AG09319 (cell line): ENCODE measurements at places on chromosomes 1 and 21.

- no peak for DNase-seq
Measured at GRCh38 chr1:11924334-11925195, 1.7 kb downstream of the KIAA2013 start.

- no peak for DNase-seq
Measured at GRCh38 chr1:1212780-1213344, 1.1 kb downstream of the TNFRSF4 start.

GRCh38 chr1:180951836-180952656, 39.3 kb downstream of the KIAA1614 start:
- no peak for DNase-seq

GRCh38 chr1:170203693-170204092, 57.9 kb downstream of the NTMT2 start:
- no peak for DNase-seq

- DNase-seq: no peak
Measured at GRCh38 chr1:46532498-46533178, 18.8 kb downstream of the KNCN start.

DNA sequence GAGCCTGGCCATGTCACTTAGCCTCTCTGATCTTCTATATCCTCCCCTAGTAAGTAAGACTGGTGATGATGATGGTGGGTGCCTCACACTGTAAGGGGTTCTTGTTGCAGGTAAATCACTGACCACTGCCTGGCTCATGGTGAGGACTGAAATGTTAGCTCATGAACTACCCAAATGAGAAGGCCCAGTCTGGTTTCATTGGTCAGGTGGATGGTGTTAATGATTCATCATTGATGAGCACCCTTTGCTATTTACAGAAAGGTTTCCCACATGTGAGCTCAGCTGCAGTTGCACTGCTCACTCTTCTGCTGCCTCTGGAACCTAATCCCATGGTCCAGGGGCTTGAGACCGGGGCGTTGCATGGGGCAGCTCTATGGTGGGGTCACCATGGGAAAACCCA, 417.7 kb downstream of the PRDM2 start:
- DNase-seq: no peak
